ENCODE measurements at places on chromosomes 13 and 19.

DNA sequence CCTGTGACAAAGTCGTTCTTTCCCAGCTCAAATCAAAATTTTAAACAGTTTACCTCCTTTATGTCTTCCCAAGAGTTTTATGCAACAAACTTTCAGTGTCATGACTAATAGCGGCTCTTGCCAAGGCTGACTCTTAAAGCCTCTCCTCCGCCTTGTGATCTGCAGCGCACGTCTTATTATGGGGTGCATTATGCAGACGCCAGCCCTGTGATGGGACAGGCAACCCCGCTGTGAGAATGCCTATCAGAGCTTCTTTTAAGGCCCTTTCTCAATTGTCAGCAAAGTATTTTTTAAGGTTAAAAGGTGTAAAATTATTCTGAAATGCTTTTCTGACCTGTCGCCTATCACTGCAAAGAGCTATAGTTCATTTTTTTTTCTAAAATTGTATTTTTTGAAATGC lies 152.8 kb downstream of the SOX1 start:
- no peak for DNase-seq

GRCh38 chr13:70394031-70394548 lies 285.8 kb upstream of the KLHL1 start:
- DNase-seq: no peak

- DNase-seq: peak; percentile 37
These were observed 26.0 kb upstream of the ZNF331 start for GRCh38 chr19:53511933-53512374.

DNA sequence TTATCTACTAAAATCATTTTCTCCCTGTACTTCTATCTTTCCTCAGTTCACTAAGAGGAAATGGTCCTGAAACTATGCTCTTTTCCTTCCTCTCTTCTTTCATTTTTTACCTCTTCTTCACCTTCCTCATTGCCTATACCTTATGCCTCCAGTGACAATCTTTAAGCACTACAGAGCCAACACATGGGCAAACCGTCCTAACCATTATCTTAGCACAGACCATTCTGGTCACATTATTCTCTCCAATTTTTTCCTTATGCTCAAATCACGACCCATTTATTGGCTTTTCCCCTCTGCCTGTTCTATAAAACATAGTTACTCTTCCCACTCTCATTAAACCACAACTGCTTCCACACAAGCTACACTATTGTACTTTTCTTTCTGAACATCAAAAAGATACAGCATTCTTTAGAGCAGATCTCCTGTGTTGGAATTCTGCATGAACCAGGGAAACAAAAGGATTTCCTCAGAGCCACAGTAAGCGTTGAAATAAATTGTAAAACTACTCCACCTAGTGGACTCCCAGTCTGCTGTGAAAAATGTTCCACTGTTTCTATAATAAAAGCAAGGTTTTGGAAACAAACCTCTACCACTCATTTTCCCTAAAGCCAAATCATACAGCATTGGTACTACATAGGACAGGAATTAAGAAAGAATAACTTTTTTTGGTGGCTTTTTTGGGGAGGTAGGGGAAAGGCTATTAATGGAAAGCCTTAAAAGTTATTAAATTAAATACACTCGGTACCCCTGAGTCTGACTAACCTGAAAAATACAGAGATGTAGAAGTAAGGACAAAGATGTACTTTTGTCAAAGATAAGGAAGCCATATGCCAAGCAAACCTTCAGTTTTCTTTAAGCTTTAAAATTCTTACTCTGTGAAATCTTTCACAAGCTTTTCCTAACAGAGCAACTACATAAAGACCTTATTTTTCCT lies 19.5 kb downstream of the NUFIP1 start:
- peak; percentile 60 for DNase-seq

DNA sequence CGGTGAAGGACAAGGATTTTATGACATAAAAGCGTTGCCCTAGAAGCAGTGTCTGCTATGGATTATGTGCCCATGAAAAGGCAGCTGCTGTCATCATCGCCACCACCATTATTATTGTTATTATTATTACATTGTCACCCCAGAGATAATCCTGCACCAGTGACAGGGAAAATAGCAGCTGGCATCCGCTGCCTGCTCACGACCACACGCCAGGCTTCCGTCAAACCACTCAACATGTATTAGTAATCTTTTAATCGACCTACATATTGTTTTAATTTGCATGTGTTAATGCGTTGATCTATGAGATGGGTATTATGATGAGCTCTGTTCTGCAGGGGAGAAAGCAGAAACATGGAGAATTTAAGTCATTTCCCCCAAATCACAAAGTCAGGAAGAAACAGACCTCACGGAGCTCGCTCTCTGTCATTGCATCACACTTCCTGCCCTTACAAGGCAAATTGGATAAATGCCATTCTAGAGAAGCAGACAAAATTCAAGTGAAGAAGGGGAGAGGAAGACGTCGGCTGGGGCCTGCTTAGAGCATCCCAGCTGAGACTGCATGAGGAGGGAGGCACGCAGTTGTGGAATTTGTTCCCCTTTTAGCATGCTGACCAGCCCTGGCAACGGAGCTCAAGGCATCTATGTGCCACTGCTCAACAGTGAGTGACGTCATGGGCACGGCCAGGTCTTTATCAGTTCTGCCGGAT lies at the start of gene FFAR3:
Gene FFAR3, plus strand, starts transcription at position 594 of the 707 bp plus-strand sequence. CDS start 431 bp downstream, outside the sequence.
- no peak for DNase-seq

GRCh38 chr13:21202767-21203531 lies 26.5 kb downstream of the MRPL57 start:
- no peak for DNase-seq

DNA sequence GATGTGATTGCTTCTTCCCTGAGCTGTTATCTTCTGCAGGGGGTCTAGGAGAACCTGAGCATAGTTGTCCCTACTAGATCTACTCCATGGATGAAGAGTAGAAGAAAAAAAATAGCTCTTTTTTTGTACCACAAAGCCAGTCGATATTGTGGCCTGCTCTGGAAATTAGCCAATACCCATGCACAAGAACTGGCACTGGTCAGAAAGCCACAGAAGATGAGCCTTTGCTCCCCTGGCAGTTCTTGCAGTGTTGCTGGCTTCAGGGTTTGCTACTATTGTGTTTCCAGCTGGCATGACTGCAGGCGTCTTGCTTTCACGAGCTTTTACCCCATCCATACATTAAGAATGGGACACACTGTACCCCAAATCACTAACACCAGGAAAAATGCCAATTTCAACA lies 547.7 kb upstream of the KLF12 start:
- DNase-seq: no peak

DNA sequence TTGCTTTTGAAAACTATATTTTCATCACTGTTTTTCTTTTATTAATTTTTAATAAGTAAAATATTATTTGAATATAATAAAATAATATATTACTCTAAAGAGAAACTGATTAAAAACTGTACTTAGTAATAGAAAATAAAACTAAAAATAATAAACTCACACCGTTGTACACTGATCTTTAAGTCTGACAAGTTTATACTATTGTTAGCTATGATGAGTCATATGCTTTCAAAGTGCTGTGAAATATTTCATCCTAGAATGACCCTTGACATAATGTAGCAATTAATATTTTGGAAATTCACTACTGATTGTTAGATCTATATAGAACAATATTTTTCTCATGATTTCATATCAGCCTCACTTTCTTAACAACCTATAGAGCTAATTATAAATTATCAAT lies 1040.6 kb upstream of the SPRY2 start:
- no peak for DNase-seq

- no peak for DNase-seq
These were observed 19.8 kb upstream of the GNA15 start for GRCh38 chr19:3115916-3116602.

GRCh38 chr13:22848539-22849052 lies 332.2 kb upstream of the SGCG start:
- DNase-seq: no peak

- DNase-seq: no peak
These were observed 94.7 kb upstream of the PRR20A start for GRCh38 chr13:57045826-57046546.

- DNase-seq: no peak
These were observed 47.0 kb downstream of the ESD start for GRCh38 chr13:46749951-46750350.

DNA sequence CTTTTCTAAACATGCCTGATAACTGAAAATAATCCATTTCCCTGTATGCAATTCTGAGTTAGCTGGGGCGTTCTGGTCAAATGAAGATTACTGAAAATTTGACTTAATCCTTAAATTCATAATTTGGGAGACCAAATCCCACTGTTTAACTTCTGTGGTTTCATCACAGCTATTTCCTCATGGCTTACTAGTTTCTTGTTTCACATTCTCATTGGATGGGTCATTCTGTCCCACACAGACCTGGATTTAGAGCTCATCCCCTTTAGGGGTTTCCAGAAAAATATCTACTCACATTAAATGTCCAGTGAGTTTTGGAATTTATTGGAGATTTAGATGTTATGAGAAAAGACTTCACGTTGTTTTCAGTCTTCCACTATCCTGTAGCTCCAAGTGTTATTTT lies 709.3 kb upstream of the KLHL1 start:
- no peak for DNase-seq

DNA sequence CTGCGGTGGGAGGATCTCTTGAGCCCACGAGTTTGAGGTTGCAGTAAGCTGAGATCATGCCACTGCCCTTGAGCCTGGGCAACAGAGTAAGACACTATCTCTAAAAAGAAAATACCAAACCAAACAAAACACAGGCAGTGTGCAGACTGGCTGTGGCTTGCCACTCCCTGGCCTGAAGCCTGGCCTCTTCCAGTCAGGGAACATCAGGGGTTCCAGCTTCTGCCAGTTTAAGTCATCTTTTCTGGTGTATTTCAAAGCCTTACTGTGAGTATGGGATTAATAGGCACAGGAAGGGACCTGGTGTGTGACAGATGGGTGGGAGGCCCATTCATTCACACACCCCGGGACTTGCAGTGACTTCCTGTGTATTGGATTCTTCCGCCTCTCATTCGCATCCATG lies 27.0 kb upstream of the F2RL3 start:
- DNase-seq: no peak

DNA sequence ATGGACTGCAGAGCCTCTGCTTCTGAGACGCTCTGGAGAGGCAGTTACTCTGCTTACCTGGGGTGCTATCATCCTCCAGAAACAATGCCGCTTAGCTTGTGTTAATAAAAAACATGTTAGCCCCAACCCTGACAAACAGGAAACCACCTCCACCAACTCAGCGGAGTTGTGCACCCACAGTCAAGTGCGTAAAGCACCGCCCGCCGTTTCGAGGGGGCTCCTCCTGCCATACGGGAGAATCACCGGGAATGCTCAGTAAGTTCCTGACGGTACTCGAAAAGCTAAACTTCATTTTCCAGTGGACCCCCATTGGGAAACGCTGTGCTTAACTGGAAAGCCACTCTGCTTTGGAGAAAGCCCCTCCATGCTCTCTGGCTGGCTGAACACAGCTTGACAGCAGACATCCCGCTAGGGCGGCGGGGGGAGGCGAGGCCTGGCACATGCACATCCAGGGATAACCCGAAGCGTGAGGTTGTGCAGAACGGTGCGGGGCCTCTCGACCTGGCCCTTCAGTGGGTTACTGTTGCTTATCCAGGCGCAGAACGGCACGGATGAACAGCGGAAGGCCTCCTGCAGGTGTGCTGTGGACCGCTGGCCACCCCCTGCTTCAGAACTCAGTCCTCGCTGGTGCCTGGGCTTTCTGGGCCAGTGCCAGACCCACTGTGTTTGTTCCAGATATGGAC lies 17.1 kb downstream of the GAS6 start:
- no peak for DNase-seq

DNA sequence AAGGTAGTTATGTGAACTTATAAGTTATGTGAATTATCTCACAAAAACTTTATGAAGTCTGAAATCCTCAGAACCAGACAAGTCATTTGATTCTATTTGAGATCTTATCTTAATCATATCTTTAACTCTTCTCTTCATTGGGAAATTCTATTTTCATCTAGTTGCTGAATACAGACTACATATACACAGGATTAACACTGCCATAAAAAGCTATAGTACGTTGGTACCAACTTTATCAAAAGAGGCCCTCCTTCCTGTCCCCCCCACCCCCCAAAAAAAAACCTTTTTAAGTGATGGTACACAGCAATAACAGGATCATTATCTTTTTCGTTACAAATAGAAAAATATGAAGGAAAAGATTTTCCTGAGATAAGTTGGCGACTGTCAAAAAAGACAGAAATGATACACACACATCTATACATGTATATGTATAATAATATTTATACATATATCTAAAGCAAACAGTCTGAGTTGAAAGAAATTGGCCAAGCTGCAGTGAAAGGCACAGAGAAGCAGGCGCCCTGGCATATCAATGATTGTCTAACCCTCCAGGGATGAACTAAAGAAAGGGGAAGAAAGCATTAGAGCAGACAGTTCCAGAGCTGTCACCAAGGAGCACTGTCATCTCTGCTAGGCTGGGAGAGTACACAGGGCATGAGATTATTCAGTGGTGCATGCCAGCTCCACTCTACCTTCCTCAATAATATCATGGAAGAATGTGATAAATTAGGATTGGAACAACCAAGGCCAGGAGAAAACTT lies 116.7 kb downstream of the KLF12 start:
- DNase-seq: no peak

DNA sequence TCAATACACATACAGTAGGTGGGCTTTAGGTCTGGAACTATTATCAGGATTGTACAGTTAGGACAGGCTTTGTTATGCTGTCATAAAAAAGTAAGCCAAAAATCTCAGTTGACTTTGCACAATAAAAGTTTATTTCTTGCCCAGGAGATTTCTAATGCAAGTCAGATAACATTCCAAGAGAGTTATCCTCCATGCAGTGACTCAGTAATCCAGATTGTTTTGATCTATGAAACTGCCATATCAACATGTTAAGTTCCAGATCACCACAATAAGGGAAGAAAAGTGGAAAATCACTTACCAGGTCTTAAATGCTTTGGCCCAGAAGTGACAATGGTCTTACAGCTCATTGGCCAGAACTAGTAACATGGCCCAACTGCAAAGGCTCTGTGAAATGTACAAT lies 636.2 kb upstream of the KLF12 start:
- DNase-seq: no peak

Measured in NCI-H2227 treated with DMSO at 0.1 percent for 48 hours (cell line).